ENCODE measurements at places on chromosomes 11 and 22. TPM values are rescaled to one million over a fixed set of nuclear protein-coding genes. Genes with fewer than 3 reads are reported as not detected.

- H3K36me3 ChIP-seq: no peaks in the 10 kb centered on the region
- DNase-seq: no peak
- H3K4me3 ChIP-seq: no peak overlapping the region
- no peaks in the 10 kb centered on the region for H3K27me3 ChIP-seq
These were observed 906.9 kb downstream of the BRD1 start for GRCh38 chr22:48920776-48921241.

- no peaks in the 10 kb centered on the region for H3K4me1 ChIP-seq
- no peak overlapping the region for H3K4me3 ChIP-seq
- H3K27me3 ChIP-seq: no peaks in the 10 kb centered on the region
- no peaks in the 10 kb centered on the region for H3K36me3 ChIP-seq
These were observed 282.5 kb downstream of the KCNA4 start for GRCh38 chr11:29734287-29734686.

GRCh38 chr11:69192301-69192721, 36.6 kb downstream of the SMIM38 start:
- H3K27ac ChIP-seq: no peak overlapping the region
- no peaks in the 10 kb centered on the region for H3K27me3 ChIP-seq
- no peaks in the 10 kb centered on the region for H3K4me1 ChIP-seq
- H3K4me3 ChIP-seq: no peak overlapping the region
- no peak for DNase-seq

SEC14L6 gene
- total RNA-seq: not detected

DNA sequence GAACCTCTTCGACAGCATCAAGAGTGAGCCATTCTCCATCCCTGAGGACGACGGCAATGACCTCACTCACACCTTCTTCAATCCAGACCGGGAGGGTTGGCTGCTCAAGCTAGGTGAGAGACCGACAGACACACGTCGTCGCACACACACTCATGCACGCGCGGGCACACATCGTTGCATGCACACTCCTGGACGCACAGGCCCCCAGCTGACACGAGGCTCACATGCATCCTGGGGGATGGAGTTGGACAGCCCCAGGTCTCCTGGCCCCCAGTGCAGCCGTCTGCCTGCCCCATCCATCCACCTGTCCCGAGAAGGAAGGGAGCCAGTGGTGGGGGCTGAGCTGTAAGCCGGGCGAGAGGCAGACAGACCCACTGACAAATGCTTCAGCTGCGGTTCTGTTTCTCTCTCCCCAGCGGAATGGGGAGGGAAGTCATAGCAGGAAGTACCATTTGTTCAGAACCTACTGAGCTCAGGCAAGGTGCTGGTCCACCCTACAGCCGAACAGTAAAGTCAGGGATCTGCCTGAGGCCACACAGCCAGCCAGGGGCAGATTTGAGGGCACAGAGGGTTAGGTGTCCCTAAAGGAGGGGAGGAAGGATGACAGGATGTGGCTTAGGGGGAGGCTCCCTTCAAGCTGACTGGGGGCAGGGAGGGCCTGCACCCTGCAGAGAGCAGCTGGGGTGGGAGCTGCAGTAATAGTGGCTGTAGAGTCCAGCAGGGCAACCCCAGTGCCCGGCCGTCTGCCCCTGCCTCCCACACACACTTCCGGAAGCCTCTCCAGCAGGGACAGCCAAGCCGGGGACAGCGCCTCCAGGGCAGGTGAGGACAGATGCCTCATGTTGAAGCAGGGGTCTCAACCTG, 27.1 kb downstream of the CYTH4 start:
- H3K36me3 ChIP-seq: peaks cover 79% of the 10 kb centered on the region
- peak; percentile 57 for DNase-seq
- H3K4me1 ChIP-seq: peaks cover 78% of the 10 kb centered on the region
- peak overlapping the region; percentile 80 for H3K27ac ChIP-seq

TMPRSS6 gene
- 9.2 TPM for total RNA-seq

Data from activated T-helper 2 cell treated with anti-CD3 and anti-CD28 coated beads, Interferon-gamma antibody, Interleukin-2, Interleukin-4, amounts not matched to agents 10 μg/mL and 5 μg/mL and 100 μg/mL, durations not matched to agents 14 hours and 24 hours and 36 hours (primary cell).